ENCODE measurements at places on chromosomes 11 and 22.

DNA sequence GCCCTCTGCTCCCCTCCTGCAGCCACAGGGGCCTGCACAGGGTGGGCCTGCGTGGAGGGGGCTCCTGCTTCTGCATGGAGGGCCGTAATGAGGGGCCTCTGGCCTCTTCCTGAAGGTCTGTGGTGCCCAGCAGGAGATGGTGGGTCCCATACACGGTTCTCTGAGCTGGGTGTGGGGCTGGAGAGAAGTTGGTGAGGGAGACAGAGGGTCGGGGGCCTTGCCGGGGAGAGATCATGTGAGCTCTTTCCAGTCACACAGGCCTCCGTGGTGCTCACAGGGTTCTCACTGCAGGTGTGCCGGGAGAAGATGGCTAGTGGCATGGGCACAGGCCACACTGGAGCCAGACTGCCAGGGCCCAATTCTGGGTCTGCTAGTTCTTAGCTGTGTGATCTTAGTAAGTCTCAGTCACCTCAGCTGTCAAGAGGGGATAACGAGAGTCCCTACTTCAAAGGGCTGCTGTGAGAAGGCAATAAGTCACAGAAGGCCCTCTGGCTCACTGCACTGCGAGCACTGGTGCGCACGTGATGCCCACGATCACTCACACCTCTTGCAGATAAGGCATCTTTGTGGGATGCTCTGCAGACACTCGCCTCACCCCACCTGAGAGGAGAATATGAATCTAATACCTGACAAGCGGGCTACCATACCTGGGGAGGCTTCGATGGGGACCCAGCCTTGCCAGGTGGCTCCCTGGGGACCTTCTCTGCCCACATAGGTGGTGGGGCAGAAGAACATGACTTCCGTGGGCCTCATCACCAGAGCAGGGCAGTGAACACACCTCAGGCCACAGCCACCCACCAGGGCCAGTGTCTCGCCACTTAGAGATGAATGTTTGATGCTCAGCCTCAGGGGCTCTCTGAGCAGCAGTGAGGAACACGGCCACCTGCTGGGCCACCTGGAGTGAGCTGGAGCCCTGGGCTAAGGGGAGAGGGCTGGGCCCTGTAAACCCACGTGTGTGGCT lies 14.5 kb downstream of the KCNC1 start:
- no peak for DNase-seq

- DNase-seq = no peak
Observed at GRCh38 chr22:36911887-36912661, 1.4 kb upstream of the CSF2RB start.

GRCh38 chr11:14927146-14927545 lies 35.1 kb upstream of the CYP2R1 start:
- no peak for DNase-seq

DNA sequence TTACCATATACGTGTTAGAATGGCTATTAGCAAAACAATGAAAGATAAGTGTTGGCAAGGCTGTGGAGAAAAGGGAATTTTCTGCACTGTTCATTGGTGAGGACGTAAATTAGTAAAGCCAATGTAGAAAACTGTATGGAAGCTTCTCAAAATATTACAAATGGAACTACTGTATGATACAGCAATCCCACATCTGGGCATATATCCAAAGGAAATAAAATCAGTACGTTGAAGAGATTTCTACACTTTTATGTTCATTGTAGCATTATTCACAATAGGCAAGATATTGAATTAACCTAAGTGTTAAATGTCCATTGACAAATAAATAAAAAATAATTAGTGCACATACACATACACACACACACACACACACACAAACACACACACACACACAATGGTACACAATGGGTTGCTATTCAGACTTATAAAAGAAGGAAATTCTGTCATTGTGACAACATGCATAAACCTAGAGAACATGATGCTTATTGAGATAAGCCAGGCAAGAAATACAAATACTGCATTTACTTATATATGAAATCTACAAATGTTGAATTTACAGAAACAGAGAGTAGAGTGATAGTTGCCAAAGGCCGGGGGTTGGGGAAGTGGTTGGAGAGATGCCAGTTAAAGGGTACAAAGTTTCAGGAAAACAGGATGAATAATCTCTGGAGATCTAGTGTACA lies 565.8 kb upstream of the LRRC4C start:
- DNase-seq = no peak

DNA sequence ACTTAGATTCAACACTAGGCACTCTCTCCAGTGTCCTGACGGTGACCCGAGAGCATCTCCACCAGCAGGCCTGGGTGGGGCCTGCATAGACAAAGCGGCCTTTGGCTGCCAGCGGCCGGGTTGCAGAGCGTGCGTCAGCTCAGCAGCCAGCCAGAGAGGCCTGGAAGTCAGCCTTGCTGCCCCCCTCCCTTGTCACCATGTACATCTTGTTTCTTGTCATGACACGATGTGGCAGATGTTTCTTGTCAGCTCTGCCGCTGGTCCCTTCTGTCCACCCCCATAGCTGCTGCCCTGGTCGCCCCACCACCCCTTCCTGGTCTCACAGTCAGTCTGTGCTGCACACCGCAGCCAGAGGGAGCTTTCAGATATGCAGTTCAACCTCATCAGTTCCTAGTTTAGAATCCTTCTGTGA lies 33.1 kb upstream of the CBX7 start:
- DNase-seq = no peak

GRCh38 chr11:21472261-21472660 lies 720.6 kb upstream of the ANO5 start:
- no peak for DNase-seq

- no peak for DNase-seq
Observed at GRCh38 chr11:66313321-66314185, 3.3 kb downstream of the CD248 start.

- no peak for DNase-seq
Observed at GRCh38 chr22:29434288-29434687, 4.1 kb upstream of the RFPL1 start.

DNA sequence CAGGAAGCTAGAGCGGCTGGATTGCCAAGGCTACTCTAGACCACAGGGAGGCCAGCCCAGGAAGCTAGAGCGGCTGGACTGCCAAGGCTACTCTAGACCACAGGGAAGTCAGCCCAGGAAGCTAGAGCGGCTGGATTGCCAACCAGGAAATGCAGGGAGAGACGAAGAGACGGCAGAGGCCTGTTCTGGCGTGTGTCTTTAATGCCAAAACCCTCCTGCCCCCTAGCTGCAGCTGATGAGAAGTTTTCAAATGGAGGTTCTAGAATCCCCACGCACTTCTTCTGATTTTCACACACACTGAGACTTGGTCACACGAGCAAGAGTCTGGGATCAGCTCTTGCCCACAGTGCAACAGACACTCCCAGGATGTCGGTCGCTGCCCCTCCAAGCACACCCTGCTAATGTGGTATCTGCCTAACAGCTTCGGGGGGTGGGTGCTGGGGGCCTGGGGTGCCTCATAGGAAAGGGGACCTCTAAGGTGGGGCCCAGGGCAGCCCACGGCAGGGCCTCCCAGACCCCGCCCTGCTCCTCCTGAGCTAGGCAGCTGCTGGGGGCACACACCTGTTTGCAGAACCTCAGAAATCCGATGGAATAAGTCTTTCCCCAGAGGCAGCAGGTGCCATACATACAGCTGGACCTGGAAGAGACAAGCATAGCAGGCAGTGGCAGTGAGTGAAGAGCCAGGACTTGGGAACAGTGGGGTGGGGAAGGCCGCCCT lies 28.5 kb downstream of the MAFF start:
- peak; percentile 75 for DNase-seq

GRCh38 chr11:96238563-96239135 lies 104.3 kb downstream of the MAML2 start:
- no peak for DNase-seq

GRCh38 chr11:104134745-104135144 lies 29.2 kb downstream of the PDGFD start:
- DNase-seq = no peak

- peak; percentile 87 for DNase-seq
Observed at GRCh38 chr11:3613998-3614741, 27.6 kb downstream of the ART5 start.

DNA sequence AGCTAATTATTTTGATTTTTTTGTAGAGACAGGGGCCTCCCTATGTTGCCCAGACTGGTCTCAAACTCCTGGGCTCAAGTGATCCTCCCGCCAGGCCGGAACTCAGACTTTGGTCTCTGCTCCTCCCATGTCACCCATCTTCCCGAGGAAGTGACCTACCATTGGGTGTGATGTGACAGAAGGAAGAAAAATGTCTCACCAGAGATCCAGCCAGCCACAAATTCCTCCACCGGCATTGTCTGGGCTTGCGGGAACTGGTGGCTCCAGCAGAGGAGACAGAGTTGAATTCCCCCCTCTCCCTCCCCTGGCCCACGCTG lies 772 bp downstream of the SLC25A45 start:
- DNase-seq = peak; percentile 61

- no peak for DNase-seq
Observed at GRCh38 chr11:120197251-120197891, 13.5 kb upstream of the OAF start.

DNA sequence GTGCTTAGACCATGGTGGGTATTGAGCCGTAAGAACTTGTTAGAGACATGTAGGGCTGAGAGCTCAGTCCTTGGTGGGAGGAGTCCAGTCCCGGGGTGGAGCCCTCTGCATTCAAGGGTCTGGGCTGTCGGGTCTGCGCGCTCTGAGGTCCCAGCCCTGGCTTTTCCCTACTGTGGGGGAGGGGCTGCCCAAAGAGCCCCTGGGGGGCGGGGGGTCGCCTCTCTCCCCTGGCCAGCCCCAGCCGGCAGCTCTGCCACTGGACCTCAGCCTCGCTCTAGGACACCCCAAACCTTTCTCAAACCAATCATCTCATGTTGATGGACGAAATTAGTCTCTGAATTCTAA lies 1006.4 kb downstream of the BRD1 start:
- no peak for DNase-seq

DNA sequence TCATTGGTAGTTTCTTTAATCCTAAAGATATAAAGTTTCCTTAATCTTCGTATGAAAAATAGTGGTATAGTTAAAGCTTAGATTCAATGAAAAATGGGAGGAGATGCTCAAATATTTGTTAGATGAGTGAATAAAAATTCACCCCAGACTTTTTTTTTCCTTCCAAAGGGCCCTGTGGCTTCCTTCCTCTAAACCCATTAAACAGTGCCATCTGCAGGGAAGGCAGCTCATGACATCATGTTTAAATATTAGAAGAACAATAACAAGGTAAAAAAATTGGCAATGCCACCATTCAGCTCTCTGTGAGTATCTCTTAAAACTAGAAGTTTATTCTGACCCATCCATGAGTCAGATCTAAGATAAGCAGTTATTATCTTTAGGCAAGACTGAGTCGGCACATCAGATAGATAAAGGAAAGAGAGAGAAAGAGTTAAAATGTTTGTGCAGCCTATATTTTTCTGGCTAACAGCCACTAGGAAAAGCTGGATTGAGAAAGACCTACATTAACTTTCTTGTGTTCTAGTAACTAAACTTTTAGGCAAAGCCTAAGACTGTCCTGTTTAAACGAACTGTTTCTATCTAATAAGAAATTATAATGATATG lies 19.1 kb upstream of the OOSP1 start:
- DNase-seq = peak; percentile 42

GRCh38 chr22:28855355-28856094 lies 27.8 kb upstream of the ZNRF3 start:
- peak; percentile 42 for DNase-seq
